ENCODE measurements at places on chromosomes 3 and 15. TPM values are rescaled to one million over a fixed set of nuclear protein-coding genes. Genes with fewer than 3 reads are reported as not detected.

- no peak for DNase-seq
Measured at GRCh38 chr15:92306663-92307062, 87.0 kb upstream of the ST8SIA2 start.

GRCh38 chr3:170437176-170437575 is 18.5 kb downstream of the CLDN11 start:
- DNase-seq: no peak

- DNase-seq: no peak
Measured at GRCh38 chr3:71684757-71685386, 40.3 kb downstream of the EIF4E3 start.

FGF7 gene
- total RNA-seq: not detected

TRIM69 gene
- 40.3 TPM for total RNA-seq

GPR149 gene
- total RNA-seq: not detected

CLDN11 gene
- total RNA-seq: not detected
